ENCODE measurements at places on chromosomes 1 and 21.

GRCh38 chr1:169072945-169073725, 33.4 kb upstream of the ATP1B1 start:
- DNase-seq: no peak

GRCh38 chr1:223010582-223011504, 132.2 kb downstream of the TLR5 start:
- no peak for DNase-seq

DNA sequence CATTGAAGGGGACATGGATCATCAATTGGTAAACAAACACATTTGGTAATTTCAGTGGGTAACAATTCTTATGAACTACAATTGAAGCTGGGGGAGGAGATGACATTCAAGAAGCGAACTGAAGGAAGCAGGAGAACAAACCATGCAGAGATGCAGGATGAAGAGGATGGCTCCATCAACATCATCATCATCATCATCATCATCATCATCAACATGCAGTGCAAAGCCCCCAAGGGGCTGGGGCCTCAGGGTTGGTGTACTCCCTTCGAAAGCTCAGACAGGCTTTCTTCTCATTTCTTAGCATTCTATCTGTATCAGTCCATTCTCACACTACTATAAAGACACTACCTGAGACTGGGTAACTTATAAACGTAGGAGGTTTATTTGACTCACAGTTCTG, 105.8 kb downstream of the DUSP10 start:
- DNase-seq: no peak

DNA sequence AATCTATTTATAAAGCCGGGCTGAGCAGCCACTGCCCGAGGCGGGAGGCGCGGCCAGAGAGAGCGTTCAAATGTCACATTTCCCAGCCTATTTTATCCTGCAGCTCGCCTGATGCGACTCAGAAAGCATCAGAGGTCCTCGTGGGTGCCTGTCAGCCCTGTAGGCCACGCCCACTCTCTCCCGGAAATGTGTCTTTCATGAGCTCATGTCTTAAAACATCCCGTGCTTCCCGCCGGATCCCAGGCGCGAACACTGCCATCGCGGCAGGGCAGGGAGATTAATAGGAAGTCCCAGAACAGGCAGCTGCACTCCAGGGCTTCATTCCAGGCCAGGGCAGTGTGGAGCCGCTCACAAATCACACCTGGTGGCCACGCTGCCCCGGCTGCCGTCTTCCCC, 117.5 kb downstream of the PRDM16 start:
- DNase-seq: no peak

GRCh38 chr21:31683029-31683428, 23.5 kb downstream of the SOD1 start:
- no peak for DNase-seq

DNA sequence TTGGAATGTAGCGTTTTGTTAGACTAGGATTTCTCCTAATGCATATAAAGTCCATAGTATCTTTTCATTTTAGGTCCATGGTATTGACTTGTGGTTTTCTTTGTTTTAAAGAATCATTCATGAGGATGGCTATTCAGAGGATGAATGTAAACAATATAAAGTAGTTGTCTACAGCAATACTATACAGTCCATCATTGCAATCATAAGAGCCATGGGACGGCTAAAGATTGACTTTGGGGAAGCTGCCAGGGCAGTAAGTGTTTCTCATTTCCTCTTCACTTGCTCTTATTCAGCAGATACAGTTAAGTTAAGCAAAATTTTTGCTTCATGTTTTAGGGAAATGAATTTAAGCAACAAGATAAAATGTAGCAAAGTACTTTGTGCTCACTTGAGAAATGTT, 25.4 kb downstream of the GNAI3 start:
- no peak for DNase-seq

- DNase-seq: no peak
Measured at GRCh38 chr1:29033829-29034466, 89.8 kb downstream of the TMEM200B start.

- DNase-seq: no peak
Measured at GRCh38 chr1:109996476-109996875, 11.9 kb downstream of the AHCYL1 start.

DNA sequence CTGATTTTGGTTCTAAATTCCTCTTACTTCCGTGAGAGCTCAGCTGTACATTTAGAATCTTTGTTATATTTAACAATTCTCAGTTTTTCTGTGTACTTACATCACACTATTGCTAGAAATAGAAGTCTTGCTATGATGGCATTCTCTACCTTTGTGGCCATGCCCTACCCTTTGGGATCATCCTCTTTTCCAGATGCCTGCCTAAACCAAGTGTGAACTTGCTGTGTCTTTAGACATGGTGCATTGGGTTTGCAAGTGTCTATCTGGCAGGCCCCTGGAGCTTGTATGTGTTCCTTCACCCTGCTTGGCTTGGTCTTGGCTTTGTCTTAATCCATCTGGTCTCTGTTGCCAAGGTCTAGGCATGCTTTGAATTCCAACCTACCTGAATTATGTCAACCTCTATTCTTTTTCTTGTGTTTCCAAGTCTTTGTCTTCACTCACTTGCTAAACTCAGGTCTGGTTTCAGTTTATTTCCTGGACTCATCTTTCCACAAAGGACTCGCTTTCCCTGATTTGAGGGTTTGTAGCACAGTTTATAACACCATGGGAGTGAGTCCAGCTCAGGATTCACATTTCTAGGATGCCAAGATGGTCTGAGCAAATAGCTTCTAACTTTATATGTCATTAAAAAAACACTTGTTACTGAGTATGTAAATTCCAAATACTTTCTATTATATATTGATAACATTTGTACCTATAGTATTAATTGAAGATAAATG, 20.6 kb upstream of the APOBEC4 start:
- DNase-seq: no peak

DNA sequence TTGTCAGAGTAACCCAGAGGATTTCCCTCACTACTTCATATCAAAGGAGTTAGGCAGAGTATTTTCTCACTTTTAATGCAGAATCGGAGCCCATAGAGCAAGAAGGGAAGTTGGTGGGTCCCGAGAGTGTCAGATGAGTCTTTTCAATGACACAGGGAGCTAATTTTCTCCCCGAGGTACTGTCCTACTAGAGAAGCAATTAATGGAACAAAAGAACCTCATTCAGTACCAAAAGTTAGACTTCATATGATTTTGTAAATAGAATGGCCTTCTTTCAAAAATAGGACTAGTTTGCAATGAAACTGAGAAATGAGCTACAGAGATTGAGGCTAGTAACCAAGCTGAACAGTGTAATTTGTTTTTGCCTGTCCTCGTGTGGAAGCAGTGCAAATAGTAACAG, 3.9 kb downstream of the NCAM2 start:
- no peak for DNase-seq

DNA sequence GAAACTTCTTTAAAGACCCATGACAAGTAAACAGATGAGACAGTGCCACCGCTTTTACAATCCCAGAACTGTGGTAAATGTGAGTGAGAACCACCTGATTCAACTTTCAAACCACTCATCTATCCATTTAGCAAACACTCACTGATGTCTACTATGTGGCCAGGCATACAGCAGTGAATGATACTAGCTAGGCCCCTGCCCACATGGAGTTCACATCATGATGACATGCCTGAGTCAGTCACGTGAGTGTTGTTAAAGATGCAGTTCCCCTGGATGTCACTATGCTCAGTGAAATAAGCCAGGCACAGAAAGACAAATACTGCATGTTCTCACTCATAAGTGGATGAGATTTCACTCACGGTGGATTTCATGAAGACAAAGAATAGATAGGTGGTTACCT, 28.4 kb downstream of the STX6 start:
- DNase-seq: peak; percentile 34

DNA sequence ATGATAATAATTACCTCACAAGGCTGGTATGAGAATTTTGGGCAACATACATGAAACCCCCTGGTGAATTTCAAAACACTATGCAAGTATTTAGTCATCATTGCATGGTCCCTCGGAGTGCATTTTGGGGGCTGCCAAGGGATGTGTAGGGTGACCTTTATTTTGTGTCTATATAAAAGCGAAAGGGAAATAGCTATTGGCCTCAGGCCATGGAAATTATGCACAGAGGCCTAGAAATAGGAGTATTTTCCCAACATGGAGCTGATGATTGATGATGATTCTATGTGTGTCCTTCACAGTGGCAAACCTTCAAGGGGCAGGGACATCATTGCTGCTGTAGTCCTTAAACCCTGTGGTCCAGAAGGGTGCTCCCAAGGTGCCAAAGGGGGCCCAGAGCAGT, 265.5 kb downstream of the ST6GALNAC3 start:
- DNase-seq: no peak

DNA sequence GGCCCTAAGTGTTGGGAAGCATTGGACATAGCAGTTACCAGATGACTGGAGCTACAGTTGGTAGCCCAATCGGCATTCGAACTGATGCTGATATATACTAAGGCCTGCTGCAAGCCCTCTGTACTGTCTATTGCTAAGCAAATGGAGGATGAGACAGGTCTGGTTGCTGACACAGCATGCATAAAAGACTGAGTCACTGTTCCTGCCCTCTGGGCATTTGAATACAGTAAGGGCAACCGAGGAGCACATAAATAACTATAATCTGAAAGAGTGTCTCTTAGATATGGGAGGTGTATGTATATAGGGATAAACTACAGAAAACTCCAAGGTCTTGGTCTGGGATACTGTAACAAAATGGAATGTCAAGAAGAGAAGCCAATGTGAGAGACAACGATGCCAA, 16.8 kb upstream of the MARK1 start:
- DNase-seq: no peak

GRCh38 chr1:26740023-26740634, 44.3 kb downstream of the ARID1A start:
- DNase-seq: no peak

DNA sequence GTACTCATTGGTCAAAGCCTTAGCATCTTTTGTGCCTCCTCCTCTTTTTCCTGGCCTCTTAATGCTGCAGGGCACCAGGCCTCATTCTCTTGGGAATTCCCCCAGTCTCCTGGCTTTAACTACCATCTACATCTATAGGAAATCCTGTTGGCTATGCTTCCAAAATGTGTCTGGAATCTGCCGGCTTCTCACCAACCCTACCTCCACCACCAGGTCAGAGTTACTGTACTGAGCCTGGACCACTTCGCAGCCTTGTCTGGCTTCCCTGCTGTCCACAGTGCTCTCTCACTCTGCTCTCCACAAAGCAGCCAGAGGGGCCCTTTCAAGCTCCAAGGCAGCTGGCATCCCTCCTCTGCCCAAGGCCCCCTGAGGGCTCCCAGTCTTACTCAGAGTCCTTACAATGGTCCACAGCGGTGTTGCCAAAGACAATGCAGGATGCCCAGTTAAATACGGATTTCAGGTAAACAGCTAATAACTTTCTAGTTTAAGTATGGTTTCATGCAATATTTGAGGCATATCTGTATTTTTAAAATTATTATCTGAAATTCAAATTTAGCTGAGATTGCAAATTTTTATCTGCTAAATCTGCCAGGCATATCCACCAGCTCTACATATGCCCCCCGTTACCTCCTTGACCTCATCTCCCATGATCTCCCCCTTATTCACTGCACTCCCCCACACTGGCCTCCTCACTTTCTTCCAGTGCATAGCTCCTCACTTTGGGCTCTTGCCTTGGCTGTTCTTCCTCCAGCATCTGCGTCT, 34.5 kb upstream of the FAM163A start:
- no peak for DNase-seq

DNA sequence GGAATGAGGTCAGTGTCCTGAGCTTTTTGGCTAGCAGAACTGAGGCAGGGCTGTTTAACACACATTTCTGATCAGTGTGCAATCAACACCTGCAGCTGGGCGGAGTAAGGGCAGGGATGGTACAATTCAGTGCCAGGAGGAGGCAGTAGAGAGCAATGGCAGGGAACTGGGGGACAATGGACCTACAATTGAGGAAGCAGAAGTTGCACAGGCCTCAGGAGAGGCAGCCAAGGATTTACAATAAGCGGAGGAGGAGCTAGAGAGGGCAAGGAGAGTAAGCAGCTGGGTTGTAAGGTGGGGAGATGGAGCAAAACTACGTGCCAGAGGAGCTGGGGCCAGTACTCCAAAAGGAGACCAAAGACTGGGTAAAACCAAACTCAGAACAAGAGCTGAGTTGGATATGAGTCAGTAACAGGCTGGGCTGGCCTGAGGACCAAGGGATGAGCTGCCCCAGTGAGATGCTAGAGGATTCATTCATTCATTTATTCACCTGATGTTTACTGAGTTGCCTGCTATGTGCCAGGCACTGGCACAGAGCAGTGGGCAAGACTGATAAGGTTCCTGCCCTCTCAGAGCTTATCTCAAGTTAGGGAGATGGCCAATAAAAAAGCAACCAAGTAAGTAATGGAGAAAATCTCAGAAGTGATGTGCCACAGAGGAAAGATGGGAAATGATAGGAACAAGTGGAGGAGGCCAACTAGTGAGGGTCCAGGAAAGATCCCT, 10.4 kb upstream of the GALE start:
- peak; percentile 60 for DNase-seq

DNA sequence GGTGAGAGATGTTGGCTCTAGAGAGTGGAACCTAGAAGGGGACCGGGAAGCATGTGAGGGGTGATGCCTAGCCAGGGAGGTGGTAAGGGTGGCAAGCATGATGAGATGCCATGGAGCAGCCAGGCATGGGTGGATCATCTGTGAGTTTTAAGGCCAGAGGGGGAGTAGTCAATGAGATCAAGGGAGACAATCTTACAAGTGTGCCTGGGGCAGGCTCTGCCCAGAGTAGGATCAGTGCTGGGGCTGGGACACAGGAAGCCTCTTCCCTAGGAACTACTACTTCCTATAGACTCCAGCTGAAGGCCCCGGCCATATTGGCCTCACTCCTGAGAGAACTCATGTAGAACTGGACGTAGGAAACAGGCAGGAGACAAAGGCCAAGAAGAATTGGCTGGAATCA, 192.4 kb upstream of the CSF3R start:
- no peak for DNase-seq

- DNase-seq: no peak
Measured at GRCh38 chr1:151001602-151002001, 5.1 kb downstream of the MINDY1 start.

GRCh38 chr1:112605633-112606327, 13.2 kb downstream of the ST7L start:
- no peak for DNase-seq

- no peak for DNase-seq
Measured at GRCh38 chr1:2628191-2628932, 4.5 kb downstream of the MMEL1 start.

- no peak for DNase-seq
Measured at GRCh38 chr1:184110272-184111204, 59.0 kb downstream of the TSEN15 start.

DNA sequence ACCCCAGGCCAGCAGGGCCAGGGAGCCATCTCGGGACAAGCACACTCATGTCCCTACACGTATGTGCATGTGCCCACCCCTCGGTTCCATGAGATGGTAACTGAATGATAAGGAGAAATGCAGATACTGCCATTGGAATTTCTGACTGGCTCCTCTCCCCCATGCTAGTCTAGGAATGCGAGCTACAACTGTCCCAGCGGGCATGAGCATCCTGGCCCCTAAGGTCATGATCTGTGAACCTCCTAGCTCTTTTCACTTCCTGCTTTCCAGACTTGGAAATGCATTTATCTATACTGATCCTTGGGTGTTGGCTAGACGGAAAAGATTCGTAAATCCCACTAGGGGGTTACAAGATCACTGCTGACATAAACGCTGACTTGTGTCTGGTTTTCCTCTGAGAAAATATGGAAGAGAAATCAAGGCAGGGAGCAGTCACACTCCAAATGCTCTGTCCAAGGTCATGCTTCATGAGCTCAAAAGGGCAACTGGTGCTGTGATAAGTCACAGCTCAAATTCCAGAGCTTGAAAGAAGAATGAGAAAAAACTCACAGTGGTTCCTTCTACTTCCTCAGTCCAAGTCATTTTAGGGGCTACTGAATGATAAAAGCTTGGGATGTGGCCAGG, 49.8 kb downstream of the SLC45A1 start:
- no peak for DNase-seq

Measured in activated T-cell treated with anti-CD3 and anti-CD28 coated beads, Interleukin-2, amount 50 U/mL, for 72 hours (primary cell).